ENCODE measurements at places on chromosomes 7 and 10. TPM values are rescaled to one million over a fixed set of nuclear protein-coding genes. Genes with fewer than 3 reads are reported as not detected.

Gene ICA1
- total RNA-seq, result 21.0 TPM

Gene HABP2
- not detected for total RNA-seq

Gene SAP25
- not detected for total RNA-seq

Gene MBLAC1
- 12.5 TPM for total RNA-seq

Gene C1QL3
- total RNA-seq, result not detected

Gene C7orf57
- not detected for total RNA-seq

Gene IDE
- 49.7 TPM for total RNA-seq

Gene SLC26A3
- total RNA-seq, result not detected

Gene RARRES2
- 55.3 TPM for total RNA-seq

Gene GJD4
- not detected for total RNA-seq

Gene C10orf67
- 0.98 TPM for total RNA-seq

Gene KCND2
- 1.5 TPM for total RNA-seq

Gene SKIDA1
- 9.9 TPM for total RNA-seq

Gene OR2A5
- not detected for total RNA-seq

Gene PRLHR
- total RNA-seq, result not detected

Gene CALY
- total RNA-seq, result 1.5 TPM

Gene ODAD2
- total RNA-seq, result 0.11 TPM

Gene HOXA4
- 1.3 TPM for total RNA-seq

Gene ITGB8
- 14.0 TPM for total RNA-seq

Gene PLXNA4
- 3.4 TPM for total RNA-seq

Gene CALN1
- total RNA-seq, result 0.10 TPM

Gene PARP12
- 46.9 TPM for total RNA-seq
